ENCODE measurements at places on chromosomes 5 and 9.

- no peak for DNase-seq
These were observed 129.3 kb downstream of the RXRA start for GRCh38 chr9:134455537-134455933.

DNA sequence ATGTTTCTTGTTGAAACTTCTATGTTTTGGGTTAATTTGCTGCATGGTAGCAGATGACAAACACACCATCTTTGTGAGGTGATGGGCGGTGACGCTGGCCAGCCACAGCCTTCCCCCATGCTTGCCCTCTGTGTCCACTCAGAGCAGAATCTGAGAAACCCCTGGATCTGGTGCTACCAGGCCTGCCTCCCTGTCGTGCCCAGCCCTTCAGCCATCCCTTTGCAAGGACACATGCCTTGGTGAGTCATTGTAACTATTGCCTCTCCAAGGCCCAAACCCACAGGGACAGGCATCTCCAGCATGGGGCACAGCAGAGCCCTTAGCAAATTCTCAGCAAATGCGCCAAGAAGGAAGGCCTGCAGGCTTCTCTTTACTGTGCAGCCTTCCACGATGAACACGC lies 48.1 kb upstream of the FCN1 start:
- DNase-seq: no peak

- no peak for DNase-seq
These were observed 21.2 kb downstream of the GADD45G start for GRCh38 chr9:89625721-89626687.

GRCh38 chr5:166236327-166236726 lies 2055.1 kb upstream of the WWC1 start:
- no peak for DNase-seq

DNA sequence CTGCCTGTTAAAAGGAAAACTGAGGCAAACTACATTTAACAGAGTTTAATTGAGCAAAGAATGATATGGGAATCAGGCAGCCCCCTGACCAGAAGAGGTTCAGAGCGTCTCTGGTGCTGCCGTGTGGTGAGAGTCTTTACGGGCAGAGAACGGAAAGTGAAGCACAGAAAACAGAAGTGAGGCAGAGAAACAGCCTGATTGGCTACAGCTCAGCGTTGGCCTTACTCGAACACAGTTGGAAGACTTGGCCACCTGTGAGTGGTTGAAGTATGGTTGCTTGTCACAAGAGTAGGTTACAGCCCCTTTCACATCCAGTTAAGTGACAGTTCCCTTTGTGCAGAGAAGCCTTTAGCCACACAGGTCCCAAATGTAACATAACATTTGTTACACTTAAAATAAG lies 16.9 kb upstream of the FBP1 start:
- no peak for DNase-seq

DNA sequence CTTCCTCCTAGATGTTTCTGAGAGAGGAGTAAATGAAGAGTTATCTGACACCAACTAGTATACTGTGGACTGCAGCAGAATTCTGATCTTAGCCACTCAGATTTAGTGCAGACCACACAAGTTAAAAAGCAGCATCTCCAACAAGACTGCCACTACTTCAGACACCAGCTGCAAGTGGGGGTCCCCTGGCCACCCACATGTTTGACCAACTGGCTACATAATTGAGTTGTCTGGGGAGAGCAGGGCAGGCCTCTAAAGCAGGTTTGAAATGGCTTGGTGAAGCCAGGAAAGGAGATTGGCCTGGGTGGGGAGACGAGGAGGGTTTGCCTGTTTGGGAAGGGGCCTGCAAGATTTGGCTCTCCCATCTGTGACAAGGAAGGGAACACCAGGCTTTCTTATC lies 40.5 kb upstream of the FAM81B start:
- no peak for DNase-seq

DNA sequence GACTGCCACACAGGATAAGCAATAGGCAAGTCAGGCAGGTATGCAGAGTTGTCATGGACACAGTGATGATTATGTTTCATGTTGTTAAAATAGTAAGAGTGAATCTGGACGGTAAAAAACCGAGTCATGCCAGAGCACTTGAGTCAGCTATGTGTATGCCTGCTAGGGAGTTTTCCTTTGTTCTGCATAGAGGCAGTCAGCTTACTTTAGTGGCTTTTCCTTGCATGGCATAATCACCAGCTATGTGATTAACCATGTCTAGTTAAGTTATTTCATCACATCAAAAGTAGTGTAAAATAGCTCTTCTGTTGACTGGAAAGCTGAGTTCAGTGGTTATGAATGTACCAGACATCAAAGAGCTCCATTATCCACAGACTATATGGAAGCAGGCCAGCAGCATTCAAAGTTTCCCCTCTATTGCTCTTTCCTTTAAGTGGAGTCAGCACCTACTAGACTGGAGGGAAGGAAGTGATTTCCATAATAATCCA lies 989.8 kb downstream of the TLE1 start:
- DNase-seq: peak; percentile 15

GRCh38 chr5:77995793-77996409 lies 219.8 kb upstream of the TBCA start:
- DNase-seq: no peak

DNA sequence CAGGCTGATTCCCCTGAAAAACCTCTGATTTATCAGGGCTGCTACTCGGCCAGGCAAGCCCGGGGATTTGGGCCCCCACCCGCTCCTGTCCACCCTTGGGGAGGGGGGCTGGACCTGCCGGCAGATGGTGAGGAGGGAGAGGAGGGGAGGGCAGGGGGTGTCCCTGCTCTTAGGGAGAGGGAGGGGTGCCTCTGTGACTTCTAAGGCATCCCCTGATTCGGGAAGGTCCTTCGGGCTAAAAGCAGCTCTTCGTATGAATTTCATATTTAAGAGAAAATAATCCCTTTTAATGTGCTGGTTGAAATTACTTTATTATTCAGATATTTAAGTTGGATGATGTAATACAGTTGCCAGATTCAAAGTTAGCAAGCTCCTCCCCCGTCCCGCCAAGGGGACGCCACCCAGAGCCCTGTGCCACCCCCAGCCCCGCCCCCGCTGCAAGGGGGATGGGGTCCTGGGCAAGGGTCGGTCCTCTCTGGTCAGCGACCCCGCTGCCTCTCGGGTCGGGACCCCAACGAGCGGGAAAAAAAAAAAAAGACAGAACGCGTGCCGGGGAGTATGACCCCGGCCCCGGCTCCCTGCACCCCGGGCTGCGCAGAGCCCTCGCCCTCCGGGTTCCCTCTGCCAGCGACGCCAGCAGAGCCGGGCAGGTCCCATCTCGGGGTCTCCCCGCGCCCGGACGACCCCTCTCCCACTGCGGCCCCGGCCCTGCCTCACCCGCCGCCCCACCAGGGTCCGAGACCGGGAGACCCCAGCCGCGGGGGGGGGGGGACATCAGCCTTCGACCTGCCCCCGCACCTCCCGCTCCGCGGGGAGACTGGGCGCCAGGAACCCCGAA lies 12.4 kb downstream of the LHX3 start:
- no peak for DNase-seq

- DNase-seq: no peak
These were observed 3.0 kb upstream of the ERGIC1 start for GRCh38 chr5:172830876-172831662.

GRCh38 chr9:125513303-125513667 lies 193.7 kb downstream of the MAPKAP1 start:
- DNase-seq: no peak

GRCh38 chr5:93532370-93532769 lies 48.6 kb downstream of the NR2F1-AS1 start:
- DNase-seq: peak; percentile 88

DNA sequence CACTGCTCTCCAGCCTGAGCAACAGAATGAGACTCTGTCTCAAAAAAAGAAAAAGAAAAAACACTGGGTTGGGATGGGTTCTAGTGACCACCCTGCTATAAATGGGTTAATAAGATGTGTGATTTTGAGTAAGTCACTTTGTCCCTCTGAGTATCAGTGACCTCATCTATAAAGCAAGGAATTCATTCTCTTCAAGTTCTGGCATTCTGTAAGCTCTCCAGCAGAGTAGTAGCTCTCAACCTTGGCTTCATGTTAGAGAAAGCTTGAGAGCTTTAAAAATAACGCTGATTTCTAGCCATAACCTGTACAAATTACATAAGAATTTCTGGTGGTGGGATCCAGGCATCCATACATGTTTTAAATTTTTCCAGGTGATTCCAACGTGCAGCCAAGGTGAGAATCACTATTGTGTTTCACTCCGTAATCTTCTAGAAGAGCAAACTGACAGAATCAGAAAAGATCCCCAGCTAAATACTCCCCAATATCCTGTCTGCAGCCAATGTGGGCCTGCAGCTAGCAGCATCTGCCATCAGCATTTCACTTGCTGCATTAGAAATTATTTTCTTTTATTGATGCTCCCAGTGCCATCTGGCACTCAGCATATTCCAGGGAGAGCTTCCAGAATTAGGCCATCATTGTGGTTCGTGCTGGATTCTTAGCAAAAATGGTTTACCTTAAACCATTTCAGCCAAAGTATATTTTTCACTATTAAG lies 109.4 kb downstream of the FEM1C start:
- DNase-seq: no peak

DNA sequence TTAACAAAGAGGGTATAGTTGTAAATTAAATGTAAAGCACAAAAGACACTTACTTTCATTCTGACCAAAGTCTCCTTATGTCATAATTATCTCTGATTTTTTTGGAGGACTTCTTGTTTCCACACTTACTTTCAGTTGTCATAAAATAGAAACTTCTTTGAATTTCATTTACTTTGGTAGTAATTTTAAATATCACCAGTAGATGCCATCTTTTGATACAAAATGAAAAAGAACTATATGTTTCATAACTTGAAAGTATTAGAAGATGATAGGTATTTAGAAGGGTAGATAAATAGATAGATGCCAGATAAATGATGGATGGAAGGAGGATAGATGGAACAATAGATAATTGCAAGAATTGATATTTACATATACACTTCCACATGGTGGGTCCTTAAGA lies 1865.3 kb upstream of the CDH9 start:
- no peak for DNase-seq

GRCh38 chr5:104412649-104413240 lies 850.2 kb upstream of the NUDT12 start:
- no peak for DNase-seq

DNA sequence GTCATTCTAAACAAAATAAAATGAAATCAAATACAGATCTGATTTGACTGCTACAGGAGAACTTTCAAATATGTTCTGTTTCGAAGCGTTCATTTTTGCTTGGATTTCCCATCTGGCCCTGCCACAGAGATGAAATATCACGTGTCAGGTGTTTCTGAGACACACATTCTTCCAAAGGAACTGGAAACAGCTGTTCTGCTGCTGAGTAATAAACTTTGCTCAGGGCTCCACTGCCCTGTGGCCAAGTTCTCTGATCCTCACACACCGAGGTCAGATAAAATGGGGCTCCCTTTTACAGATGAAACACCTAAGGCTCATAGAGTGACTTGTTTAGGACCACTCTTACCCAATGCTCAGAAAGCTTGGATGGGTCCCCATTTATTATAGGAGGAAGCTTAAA lies 42.5 kb downstream of the FRMPD1 start:
- no peak for DNase-seq

DNA sequence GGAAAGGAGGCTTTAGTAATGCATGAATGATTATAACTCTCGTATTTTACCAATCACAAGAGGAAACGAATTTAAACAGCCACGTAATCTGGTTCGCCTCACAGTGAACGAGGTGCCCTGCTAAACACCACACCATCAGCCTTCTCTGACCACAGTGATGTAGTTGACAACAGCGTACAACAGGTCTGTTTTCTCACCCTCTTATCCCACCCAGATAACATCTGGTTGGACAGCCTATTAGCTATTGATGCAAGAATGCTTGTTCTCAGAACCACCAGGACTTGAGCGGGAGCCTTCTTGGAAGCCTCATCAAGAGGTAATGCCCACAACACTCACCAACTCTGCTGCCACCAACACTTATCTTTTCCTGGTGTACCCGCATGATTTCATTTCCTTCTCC lies 23.3 kb downstream of the SLC1A3 start:
- DNase-seq: no peak
